ENCODE measurements at places on chromosomes 2 and 18. TPM values are rescaled to one million over a fixed set of nuclear protein-coding genes. Genes with fewer than 3 reads are reported as not detected.

GRCh38 chr18:13217466-13217961, 1.0 kb upstream of the LDLRAD4 start:
- no peaks in the 10 kb centered on the region for H3K4me1 ChIP-seq
- no peaks in the 10 kb centered on the region for H3K36me3 ChIP-seq
- H3K27ac ChIP-seq = no peak overlapping the region
- no peak for DNase-seq
- H3K4me3 ChIP-seq = peak overlapping the region; percentile 22
- peaks cover 11% of the 10 kb centered on the region for H3K27me3 ChIP-seq

DNA sequence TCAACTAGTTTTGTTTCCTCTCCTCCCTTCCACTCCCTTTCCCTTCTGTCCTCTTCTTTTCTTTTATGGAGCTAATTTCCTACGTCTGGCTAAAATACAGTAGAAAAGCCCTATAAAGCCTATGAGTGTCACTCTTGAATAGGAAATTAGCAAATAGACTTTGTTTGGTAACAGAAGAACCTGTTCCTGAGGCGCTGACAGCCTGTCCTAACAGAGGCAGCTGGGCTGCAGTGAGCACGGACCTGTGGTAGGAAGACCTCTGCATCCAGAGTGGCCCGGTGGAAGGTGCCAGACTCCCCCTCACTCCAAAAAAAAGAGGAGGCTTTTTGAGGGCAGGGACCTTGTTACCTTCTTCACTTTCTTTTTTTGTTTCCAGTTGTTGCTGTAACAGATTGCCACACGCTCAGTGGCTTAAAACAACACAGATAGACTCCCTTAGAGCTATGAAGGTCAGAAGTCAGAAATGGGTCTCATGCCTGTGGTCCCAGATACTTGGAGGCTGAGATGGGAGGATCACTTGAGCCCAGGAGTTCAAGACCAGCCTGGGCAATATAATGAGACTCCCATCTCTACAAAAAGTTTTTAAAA, 81.2 kb upstream of the TXNDC2 start:
- DNase-seq = no peak
- H3K27ac ChIP-seq = no peak overlapping the region
- no peaks in the 10 kb centered on the region for H3K27me3 ChIP-seq
- no peaks in the 10 kb centered on the region for H3K4me1 ChIP-seq

DNA sequence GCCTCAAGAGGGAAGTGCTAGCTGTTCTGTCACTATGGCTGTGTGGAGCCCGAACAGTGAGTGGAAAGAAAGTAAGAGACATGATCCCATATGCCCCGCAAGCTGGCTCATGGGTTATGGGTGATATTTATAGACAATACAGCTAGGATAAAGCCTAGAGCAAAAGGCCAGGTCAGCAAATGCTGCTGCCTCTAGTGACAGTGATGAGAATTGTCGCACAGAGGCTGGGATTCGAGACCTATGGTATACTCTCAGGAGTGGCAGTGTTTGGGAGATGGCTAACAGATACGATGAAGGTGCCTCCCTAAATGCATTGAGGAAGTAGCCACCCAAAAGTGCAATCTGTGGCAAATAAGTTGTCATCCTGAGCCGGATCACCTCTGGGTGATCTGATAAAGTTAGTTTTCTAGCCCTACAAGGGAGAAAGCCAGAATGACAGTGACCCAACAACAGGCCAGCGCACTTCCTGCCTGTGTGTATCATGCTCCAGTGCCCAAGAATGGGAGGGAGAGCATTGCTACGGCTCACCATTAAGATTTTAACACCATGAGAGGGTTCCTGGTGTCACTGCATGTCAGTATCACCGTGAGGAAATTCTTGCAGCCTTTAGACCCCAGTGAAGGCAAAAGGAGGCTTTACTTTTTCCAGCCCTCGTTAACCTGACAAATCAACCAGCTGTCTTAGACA, 92.2 kb upstream of the TGFA start:
- H3K4me1 ChIP-seq = no peaks in the 10 kb centered on the region
- no peak overlapping the region for H3K4me3 ChIP-seq
- H3K27me3 ChIP-seq = 0 out of 2 replicates have a peak, but pooled peaks cover 2% of the 10 kb centered on the region
- no peak for DNase-seq
- no peak overlapping the region for H3K27ac ChIP-seq
- no peaks in the 10 kb centered on the region for H3K36me3 ChIP-seq

DNA sequence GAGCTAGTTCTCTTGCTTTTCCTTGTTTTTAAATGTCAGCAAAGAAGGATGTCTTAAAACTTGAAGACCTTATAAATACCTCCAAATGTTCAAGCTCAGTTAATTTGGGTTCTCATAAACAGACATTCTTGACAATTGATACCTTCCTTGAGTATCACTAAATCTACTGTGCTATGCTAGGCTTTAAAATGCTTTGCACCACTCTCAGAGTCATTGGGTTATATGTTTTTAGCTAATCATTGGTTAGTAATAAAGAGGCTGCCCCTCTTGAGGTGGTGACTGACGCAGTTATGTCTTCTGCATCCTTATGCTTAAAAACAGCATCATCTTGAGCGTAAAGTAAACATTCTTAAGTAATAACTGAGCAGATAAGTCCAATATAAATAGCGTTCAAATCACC, 276.0 kb downstream of the AGPS start:
- no peaks in the 10 kb centered on the region for H3K27me3 ChIP-seq
- no peaks in the 10 kb centered on the region for H3K4me1 ChIP-seq
- no peak overlapping the region for H3K27ac ChIP-seq

UPP2 gene
- total RNA-seq = not detected

CTAGE1 gene
- not detected for total RNA-seq

- H3K27ac ChIP-seq = 0 out of 2 replicates have a peak overlapping the region, but pooled peaks have one; percentile 6
- H3K4me3 ChIP-seq = no peak overlapping the region
- no peak for DNase-seq
- H3K36me3 ChIP-seq = no peaks in the 10 kb centered on the region
- peaks cover 74% of the 10 kb centered on the region for H3K4me1 ChIP-seq
Measured at GRCh38 chr2:224952936-224953657, 89.2 kb downstream of the DOCK10 start.

GRCh38 chr2:20034821-20035220, 16.6 kb downstream of the LAPTM4A start:
- no peak overlapping the region for H3K27ac ChIP-seq
- DNase-seq = no peak
- H3K36me3 ChIP-seq = peaks cover 29% of the 10 kb centered on the region
- H3K4me3 ChIP-seq = no peak overlapping the region
- peaks cover 3% of the 10 kb centered on the region for H3K4me1 ChIP-seq
- no peaks in the 10 kb centered on the region for H3K27me3 ChIP-seq

ANKMY1 gene
- 19.6 TPM for total RNA-seq

UCN gene
- total RNA-seq = 2.0 TPM

DNA sequence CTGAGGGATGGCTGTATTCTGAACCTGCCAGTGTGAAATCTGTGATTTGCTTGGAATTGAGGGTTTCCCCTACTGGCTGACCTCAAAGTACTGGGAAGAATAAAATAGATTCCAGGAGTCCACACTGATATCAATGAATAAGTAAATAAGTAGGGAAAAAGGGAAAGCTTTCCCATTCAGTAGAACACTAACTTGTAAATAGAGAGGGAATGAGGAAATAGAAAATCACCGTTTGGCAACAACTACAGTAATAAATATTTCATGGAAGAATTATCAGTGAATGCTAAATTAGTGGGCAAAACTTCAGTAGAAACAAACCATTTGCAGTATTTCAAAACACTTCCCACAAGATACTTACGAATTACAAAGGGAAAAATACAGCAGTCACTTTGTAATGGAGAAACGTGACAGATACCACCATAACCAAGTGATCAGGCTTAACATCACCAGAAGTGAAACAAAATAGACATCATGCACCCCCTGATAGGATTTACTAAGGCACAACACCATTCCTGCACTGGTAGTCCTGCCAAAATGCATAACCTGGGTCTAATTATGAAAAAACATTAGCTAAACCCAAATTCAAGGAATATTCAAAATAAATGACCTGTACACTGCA, 88.5 kb downstream of the ICA1L start:
- no peaks in the 10 kb centered on the region for H3K36me3 ChIP-seq
- H3K27me3 ChIP-seq = no peaks in the 10 kb centered on the region
- H3K27ac ChIP-seq = no peak overlapping the region

DNA sequence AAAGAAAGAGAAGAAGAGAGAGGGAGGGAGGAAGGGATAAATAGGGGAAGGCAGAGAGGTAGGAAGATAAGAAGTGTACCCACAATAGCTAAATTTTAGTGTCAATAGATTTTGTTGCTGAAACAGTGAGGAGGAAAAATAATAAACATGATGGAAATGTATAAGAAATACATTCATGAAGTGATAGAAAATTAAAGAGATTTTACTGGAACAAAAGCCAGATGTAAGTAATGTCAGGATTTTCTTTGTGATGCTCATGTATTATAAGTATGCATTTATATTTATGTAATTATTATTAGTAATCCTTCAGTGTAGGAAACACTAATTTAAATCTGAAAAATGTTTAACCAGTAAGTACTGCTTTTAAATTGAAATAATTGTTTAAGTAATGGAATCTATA, 1125.2 kb upstream of the FANCL start:
- no peak overlapping the region for H3K27ac ChIP-seq
- no peaks in the 10 kb centered on the region for H3K36me3 ChIP-seq
- no peaks in the 10 kb centered on the region for H3K4me1 ChIP-seq
- H3K4me3 ChIP-seq = no peak overlapping the region
- DNase-seq = no peak

GRCh38 chr18:9740071-9740470, 32.0 kb downstream of the RAB31 start:
- H3K27ac ChIP-seq = no peak overlapping the region
- H3K4me1 ChIP-seq = no peaks in the 10 kb centered on the region
- peaks cover 4% of the 10 kb centered on the region for H3K27me3 ChIP-seq
- H3K36me3 ChIP-seq = no peaks in the 10 kb centered on the region
- H3K4me3 ChIP-seq = no peak overlapping the region
- DNase-seq = no peak

GRCh38 chr18:693466-694187, 18.8 kb downstream of the ENOSF1 start:
- no peak for DNase-seq
- peaks cover 4% of the 10 kb centered on the region for H3K36me3 ChIP-seq
- H3K27me3 ChIP-seq = no peaks in the 10 kb centered on the region
- no peaks in the 10 kb centered on the region for H3K4me1 ChIP-seq
- no peak overlapping the region for H3K27ac ChIP-seq
- H3K4me3 ChIP-seq = no peak overlapping the region

- H3K36me3 ChIP-seq = no peaks in the 10 kb centered on the region
- H3K27me3 ChIP-seq = no peaks in the 10 kb centered on the region
- DNase-seq = no peak
- no peaks in the 10 kb centered on the region for H3K4me1 ChIP-seq
- H3K27ac ChIP-seq = no peak overlapping the region
- no peak overlapping the region for H3K4me3 ChIP-seq
Measured at GRCh38 chr18:30288662-30289414, 753.7 kb downstream of the DSC3 start.

CHRNG gene
- not detected for total RNA-seq

CAPN14 gene
- total RNA-seq = 1.3 TPM

- no peak overlapping the region for H3K27ac ChIP-seq
- no peaks in the 10 kb centered on the region for H3K27me3 ChIP-seq
- no peak for DNase-seq
- no peaks in the 10 kb centered on the region for H3K4me1 ChIP-seq
Measured at GRCh38 chr2:30445266-30445821, 1.7 kb upstream of the LCLAT1 start.

- DNase-seq = no peak
- no peak overlapping the region for H3K4me3 ChIP-seq
- H3K4me1 ChIP-seq = peaks cover 34% of the 10 kb centered on the region
- no peak overlapping the region for H3K27ac ChIP-seq
- no peaks in the 10 kb centered on the region for H3K27me3 ChIP-seq
- no peaks in the 10 kb centered on the region for H3K36me3 ChIP-seq
Measured at GRCh38 chr2:71060871-71061270, 7.6 kb upstream of the NAGK start.

SERPINB3 gene
- not detected for total RNA-seq

DNA sequence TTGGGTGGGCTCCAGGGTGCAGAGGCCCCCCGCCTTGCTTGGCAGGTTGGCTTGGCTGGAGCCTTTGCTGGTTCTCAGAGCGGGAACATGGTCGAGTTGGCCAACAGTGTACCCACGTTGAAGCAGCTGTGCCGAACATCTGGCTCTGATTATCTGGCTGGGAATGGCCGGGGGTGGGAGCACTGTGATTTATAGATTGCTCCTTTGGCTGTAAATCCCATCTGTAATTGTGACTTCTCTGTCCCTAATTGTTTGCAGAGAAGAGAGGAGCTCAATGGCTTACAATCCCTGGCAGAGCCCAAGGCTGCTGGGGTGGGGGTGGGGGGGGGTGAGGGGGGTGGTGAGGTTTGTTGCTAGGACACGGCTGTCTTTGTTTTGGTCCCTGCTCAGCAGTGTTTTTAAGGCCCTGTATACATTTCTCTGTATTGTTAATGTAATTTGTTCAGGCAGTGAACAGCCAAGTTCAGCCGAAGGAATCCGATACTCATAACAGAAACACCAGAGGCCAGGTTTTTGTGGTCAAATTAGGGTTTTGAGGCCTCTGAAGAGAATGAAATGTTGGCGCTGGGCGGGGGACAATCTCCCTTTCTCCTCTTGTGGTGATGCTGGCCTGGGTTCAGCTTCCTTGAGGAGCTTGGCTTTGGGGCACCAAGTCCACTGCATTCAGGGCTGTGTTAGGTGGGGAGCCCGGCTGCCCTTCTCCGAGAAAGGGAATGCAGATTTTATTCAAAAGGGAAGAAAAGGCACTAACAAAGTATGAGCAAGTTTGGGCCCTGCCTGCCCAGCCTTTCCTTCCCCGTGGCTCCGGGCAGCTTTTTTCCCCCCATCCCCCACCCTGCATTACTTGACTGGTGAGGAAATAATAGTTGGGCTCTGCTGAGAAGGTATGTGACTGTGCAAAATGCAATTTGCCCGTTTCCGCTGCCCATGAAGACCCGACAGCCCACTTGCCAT, 82.5 kb downstream of the TCF7L1 start:
- H3K4me1 ChIP-seq = no peaks in the 10 kb centered on the region
- no peak overlapping the region for H3K27ac ChIP-seq
- H3K27me3 ChIP-seq = no peaks in the 10 kb centered on the region

ANKRD12 gene
- 34.4 TPM for total RNA-seq

DNA sequence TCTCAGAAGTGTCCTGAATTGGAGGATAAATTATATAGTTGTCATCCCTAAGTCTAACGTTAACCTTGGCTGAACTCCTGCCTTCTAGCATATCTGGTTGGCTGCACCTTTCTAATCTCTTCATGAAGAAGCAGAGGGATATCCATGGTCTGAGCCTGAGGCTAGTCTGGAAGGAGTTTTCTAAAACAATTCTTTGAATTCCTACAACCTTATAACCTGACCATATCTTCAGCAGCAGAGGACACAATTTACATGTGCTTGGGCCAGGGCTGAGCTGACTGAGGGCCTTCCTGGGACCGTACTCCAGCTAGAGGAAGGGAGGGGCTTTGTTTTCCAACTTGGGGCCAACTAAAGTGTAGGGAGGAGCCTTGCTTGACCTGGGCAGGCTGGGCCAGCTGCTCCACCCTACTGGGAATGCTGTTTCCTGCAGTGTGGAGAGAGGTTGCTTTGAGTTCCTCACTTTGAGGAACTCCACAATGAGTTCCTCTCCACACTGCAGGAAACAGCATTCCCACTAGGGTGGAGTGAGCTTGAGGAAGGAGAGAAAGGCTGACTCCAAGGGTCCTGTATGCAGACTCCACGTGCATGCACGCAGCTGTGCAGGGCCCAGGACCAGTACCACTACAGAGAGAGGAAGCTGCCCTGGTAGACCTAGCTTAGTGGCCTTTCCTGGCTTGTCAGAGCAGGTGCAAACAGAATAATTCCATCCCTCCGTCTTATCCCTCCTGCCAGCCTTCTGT, 19.6 kb downstream of the CEP68 start:
- peaks cover 23% of the 10 kb centered on the region for H3K36me3 ChIP-seq
- no peak overlapping the region for H3K27ac ChIP-seq
- peaks cover 10% of the 10 kb centered on the region for H3K4me1 ChIP-seq
- no peak overlapping the region for H3K4me3 ChIP-seq
- DNase-seq = no peak
